ENCODE measurements at places on chromosomes 7 and 10.
A peak's percentile ranks its signal among the peaks of the same experiment; 100 is the strongest.

- no peak for DNase-seq
Observed at GRCh38 chr7:37323966-37324365, 124.7 kb downstream of the ELMO1 start.

- no peak for DNase-seq
Observed at GRCh38 chr10:33240931-33241330, 93.5 kb downstream of the NRP1 start.

GRCh38 chr10:124649214-124649613 lies 95.0 kb downstream of the FAM53B start:
- no peak for DNase-seq

DNA sequence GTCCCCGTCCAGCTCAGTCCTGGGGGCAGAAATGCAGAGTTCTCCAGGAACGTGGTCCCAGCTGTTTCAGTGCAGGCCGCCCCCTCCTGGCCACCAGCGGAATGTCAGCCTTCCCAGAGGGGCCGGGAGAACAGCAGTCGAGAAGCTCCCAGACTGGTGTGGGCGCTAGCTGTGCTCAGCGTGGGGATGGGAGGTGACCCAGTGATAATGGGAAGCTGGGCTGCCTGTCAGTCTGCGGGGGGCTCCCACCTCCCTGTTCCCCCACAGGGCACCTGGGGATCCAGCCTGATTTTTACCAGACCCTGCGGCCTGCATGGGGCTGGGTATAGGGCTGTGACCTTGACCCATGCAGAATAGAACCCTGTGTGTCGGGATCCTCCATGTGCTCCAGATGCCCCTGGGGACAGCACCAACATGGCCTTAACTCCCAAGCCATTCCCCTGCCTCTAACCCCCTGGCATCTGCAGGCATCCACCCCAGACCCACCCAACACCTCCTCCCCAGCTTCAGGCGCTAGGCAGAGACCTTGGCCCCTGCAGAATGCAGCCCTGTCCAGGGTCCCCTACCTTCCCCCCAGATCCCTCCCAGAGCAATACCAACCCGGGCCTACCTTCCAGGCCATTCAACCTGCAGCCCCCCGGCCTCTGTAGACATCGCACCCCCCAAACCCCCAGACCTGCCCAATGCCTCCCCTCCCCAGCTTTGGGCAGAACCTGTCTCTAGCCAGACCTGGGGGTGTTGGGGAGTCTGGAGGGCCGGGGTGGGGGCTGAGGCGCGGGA lies 880 bp upstream of the ELN start:
- DNase-seq = peak; percentile 83

DNA sequence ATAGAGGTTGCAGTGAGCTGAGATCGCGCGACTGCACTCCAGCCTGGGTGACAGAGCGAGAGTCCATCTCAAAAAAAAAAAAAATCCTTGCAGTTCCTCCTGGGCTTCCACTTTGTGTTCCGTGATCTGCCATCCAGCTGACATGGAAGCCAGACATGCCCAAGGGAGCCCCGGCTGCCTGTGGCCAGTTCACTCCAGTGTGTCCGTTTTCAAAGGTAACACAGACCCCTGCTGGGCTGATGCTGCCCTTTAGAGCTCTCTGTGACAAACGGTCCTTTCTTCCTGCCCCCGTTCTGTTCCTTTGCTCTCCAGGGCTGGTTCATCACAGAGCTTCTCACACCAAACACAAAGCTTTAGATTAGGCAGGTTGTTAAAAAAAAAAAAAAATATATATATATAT lies 130.8 kb downstream of the CUL2 start:
- DNase-seq = no peak

- no peak for DNase-seq
Observed at GRCh38 chr10:72459301-72459700, 104.6 kb upstream of the DNAJB12 start.

DNA sequence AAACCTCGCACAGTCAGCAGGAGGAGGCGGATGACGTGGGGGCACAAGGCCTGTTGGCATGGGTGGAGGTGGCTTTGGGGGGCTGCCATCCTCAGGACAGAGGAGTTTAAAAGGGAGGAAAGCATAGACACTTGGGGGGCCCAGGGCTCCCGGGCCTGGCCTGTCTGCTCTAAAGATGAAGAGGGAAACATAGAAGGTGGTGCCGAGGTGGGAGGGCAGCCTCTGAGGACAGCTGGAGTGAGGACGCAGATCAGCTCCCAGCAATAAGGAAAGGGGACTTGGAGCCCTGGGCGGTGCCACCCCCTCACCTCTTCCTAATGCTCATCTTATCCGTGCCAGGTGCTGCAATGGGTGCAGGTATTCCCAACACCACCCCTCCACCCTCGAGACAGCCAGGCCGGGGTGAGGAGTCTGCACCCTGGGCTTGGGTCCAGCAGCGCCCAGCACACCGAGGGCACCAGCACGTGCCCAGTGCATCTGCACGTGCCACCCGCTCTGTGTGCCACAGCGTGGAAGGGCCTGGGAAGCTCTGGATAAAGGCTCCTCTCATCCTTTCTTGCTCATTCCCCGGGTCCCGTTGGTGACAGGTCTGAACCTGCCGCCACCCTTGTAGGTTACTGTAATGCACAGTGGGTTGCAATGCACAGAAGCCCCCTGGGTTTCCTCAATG lies 566.0 kb upstream of the FOXK1 start:
- no peak for DNase-seq

DNA sequence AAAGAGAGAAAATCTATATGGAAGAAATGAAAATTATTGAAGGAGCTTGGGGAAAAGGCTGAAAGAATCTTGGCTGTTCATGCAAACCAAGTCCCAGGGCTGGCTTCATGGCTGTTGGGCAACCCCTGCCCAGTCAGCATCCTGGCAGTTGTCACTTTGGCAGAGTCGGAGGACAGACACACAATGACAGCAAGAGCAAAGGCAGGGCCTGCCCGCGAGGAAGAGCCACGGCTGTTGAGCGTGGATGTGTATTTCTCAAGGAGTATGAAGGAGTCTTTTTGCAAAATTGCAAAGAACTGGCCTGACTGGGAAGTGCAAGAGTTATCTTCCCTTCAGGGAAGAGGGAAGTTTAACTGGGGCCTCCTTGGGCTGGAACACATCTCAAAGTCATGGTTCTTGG lies 11.7 kb downstream of the PTPRE start:
- DNase-seq = no peak

GRCh38 chr10:97278491-97278989 lies 13.9 kb downstream of the ARHGAP19 start:
- DNase-seq = no peak
